Neuronal stem cell (in vitro differentiated cells): ENCODE measurements at places on chromosomes 1 and 21.

- no peak for DNase-seq
These were observed 280.5 kb upstream of the CAMK1G start for GRCh38 chr1:209302779-209303568.

GRCh38 chr1:171948511-171948910 lies 107.2 kb downstream of the DNM3 start:
- no peak for DNase-seq

DNA sequence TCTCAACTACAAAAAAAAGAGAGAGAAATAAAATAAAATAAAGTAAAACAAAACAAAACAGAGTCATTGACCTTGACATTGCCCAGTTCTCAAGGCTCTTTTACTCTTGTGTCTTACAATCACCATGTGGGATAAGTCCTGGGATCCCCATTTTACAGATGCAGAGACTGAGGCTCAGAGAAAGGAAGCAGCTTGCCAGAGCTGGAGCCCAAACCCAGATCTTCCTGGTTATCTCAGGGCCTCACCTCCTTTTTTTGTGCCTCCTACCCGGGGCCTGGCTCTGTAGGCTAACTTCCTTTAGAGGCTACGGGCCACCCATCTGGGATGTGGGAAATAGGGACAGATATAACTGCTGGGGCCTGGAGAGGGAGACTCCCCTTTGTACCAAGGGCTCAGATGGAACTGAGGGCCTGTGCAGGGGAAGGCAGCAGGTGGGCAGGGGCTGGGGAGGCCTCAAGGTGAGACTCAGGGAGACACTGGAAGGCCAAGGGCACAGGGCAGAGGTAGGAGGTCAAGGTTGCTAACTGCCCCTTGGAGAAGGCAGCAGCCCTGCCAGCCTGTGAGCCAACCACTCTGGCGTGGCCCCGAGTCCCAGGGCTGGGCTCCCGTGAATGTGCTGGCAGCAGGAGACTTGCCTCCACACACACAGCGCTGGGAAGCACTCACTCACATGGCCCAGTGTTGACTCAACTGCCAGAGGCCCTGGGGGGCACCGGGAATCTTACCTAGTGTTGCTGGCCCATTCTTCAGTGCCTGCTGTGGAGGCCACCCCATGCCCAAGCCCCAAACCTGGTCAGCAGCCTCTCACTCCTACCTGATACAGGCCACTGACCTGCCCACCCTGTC lies 6.5 kb upstream of the ECE1 start:
- DNase-seq = no peak

DNA sequence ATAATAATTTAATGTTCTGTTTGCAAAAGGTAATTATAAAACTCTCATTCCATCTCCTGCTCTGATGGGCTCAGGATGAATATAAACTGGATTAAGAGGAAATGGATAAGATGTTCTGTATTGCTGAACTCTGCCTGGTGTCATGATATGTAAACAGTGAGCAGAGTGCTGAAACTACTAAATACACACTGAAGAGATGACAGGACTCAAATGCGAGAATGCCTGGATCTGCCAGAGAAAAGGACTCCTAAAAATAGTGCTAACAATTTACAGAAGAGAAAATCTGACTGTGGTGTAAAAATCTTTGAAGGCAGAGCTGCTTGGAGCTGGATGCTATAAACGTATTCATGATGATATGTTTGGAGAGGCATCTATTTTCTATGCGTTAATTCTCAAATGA lies 303.2 kb downstream of the RWDD3 start:
- DNase-seq = no peak

- peak; percentile 26 for DNase-seq
These were observed 57.6 kb upstream of the KIF1B start for GRCh38 chr1:10152709-10153284.

- DNase-seq = peak; percentile 14
These were observed at the start of gene NIBAN1 for GRCh38 chr1:184974056-184974836. Gene NIBAN1, minus strand, starts transcription at chr1:184974508. Its CDS starts 152 bp downstream, at chr1:184974356.
